ENCODE measurements at places on chromosomes 11 and 22. TPM values are rescaled to one million over a fixed set of nuclear protein-coding genes. Genes with fewer than 3 reads are reported as not detected.

DNA sequence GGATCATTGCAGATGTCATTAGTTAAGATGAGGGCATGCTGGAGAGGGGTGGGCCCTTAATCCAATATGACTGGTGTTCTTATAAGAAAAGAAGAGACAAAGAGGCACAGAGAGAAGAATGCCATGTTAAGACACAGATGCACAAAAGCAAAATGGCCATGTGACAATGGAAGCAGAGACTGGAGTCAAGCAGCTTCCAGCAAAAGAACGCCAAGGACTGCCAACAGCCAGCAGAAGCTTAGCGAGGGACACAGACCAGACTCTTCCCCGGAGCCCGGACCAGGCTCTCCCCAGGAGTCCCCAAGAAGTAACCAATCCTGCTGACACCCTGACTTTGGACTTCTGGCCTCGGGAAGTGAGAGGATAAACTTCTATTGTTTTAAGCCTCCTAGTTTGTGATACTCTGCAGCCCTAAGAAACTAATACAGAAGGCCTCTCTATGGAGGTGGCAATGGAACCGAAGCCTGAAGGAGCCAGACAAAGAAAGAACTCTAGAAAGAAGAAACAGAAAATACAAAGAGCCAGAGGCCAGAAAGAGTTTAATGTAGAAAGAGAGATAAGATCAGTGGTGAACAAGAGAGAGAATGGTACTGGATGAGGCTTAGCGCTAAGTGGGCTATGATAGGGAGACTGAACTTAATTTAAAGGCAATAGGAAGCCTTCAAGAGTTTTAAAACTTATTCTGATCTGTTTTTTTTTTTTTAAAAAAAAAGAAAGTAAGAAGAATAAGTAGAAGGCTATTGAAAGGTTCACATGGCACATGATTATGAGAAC is 27.7 kb downstream of the PRCP start:
- no peak overlapping the region for H3K4me3 ChIP-seq
- peaks cover 2% of the 10 kb centered on the region for H3K4me1 ChIP-seq
- no peak overlapping the region for H3K27ac ChIP-seq
- H3K27me3 ChIP-seq, result no peaks in the 10 kb centered on the region
- no peak for DNase-seq
- H3K36me3 ChIP-seq, result no peaks in the 10 kb centered on the region

GRCh38 chr11:29527391-29527936 is 489.4 kb downstream of the KCNA4 start:
- no peak overlapping the region for H3K27ac ChIP-seq
- H3K36me3 ChIP-seq, result no peaks in the 10 kb centered on the region
- no peaks in the 10 kb centered on the region for H3K4me1 ChIP-seq
- H3K4me3 ChIP-seq, result no peak overlapping the region

The PAMR1 gene
- total RNA-seq, result not detected

The CERK gene
- total RNA-seq, result 71.2 TPM

The SRRD gene
- 21.5 TPM for total RNA-seq

The ME3 gene
- 6.9 TPM for total RNA-seq

The LTBP3 gene
- 155 TPM for total RNA-seq

The CCDC116 gene
- not detected for total RNA-seq
